ENCODE measurements at places on chromosomes 7 and 10.

DNA sequence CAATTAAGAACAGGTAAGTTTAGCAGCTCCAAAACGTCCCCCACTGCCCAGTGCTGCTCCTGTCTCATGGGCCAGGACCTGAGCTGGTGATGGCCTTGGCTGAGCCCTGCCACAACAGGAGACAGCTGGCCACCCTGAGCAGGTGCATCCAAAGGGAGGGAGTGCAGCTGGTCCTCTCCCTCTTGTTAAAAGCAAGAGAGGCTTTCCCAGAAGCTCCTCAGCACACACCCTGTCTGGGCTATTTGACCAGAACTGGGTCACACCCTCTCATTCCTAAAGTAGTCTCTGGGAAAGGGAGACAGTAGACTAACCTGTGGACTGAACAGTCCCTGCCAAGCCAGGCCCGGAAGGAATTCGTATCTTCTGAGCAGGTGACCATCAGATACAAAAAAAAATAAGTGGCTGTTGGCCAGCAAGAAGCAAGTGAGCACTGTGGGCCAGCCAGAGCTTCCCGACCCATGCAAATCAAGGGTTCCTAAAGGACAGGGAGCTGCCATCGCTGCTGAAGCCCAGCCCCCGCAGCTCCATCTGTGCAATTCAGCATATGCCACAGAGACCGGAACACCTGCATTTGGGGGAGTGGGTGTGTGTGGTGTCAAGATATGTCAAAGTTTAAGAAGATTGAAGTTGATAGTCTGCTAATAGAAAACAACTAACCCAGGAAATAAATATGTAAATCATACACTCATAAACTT lies 2.1 kb upstream of the TMEM72 start:
- DNase-seq, result no peak

- DNase-seq, result no peak
Measured at GRCh38 chr10:69976795-69977546, 75.7 kb upstream of the MACROH2A2 start.

- no peak for DNase-seq
Measured at GRCh38 chr10:60334991-60335390, 54.7 kb downstream of the ANK3 start.

GRCh38 chr10:90947030-90947960 lies 26.4 kb upstream of the ANKRD1 start:
- no peak for DNase-seq

DNA sequence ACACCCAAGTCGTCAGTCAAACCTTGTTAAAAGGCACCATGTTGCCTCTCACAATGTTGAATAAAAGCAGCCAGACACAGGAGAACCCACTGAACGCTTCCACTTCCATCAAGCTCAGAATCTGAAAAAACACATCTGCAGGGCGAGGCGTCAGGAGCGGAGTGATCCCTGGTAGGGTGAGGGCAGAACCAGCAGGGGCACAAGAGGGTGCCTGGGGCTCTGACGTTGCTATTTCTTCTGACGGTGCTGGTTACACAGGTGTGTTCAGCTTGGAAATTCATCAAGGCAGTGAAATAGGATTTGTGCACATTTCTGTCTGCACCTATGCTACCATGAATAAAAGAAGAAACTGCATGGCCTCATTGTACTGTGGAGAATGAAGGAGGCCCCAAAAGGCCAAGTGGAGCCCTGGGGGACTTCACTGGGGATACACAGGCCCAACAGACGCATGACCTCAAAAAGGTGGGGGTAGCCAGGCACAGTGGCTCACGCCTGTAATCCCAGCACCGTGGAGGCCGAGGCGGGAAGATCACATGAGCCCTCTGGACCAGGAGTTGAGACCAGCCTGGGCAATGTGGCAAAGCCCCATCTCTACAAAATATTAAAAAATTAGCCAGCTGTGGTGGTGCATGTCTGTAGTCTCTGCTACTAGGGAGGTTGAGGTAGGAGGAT lies 19.2 kb upstream of the NCAPG2 start:
- no peak for DNase-seq

DNA sequence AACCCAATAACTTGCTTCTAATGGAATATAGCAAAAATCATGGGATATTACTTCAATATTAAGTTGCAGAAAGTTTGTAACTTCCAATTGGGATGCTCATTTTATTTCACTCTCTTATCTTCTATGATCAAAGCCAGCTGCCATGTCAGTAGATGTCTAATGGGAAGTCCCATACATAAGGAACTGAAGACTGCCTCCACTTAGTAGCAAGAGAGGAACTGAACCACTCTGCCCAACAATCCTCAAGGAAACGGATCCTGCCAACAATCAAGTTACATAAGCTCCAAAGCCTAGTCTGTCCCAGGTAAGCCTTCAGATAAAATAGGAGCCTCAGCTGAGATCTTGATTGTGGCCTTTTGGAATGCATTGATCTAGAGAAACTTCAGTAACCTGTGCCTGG lies 431.5 kb upstream of the PCDH15 start:
- no peak for DNase-seq

- no peak for DNase-seq
Measured at GRCh38 chr10:32787690-32788284, 170.2 kb downstream of the ITGB1 start.

- DNase-seq, result no peak
Measured at GRCh38 chr10:92131275-92131820, 159.5 kb downstream of the CPEB3 start.

DNA sequence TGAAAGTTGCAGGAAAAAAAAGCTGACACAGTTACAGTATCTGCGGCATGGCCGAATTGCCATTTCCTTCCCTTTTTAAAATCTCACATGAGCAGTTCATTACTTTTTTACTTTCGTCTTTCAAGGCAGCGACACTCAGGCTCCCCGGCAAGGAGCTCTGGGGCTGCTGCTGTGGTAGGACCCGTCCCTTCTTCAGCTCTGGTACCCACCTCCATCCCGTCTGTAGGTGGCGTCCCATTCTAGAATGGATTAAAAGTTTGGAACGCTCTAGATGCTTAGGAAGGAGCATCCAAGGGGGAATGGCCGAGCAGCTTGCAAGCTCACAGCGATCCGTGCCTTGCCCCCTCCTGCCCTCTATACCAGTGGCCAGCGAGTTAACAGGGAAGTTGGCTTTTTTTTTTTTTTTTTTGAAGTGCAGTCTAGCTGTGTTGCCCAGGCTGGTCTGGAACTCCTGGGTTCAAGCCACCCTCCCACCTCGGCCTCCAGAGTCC lies 22.8 kb upstream of the TTYH3 start:
- no peak for DNase-seq

GRCh38 chr10:80530816-80531215 lies 6.9 kb upstream of the SH2D4B start:
- no peak for DNase-seq
